ENCODE measurements at places on chromosomes 16 and 17. TPM values are rescaled to one million over a fixed set of nuclear protein-coding genes. Genes with fewer than 3 reads are reported as not detected.

Gene METTL9
- 88.6 TPM for total RNA-seq

Gene SDK2
- total RNA-seq = 38.5 TPM

Gene HIGD1B
- total RNA-seq = not detected

Gene KCNH6
- total RNA-seq = not detected

Gene TBX4
- not detected for total RNA-seq

Gene DCTPP1
- total RNA-seq = 26.4 TPM

Gene KRT27
- total RNA-seq = not detected

Gene RAI1
- total RNA-seq = 24.0 TPM

Gene KREMEN2
- total RNA-seq = not detected

Gene TMEM235
- not detected for total RNA-seq

Gene CLEC18B
- 1.6 TPM for total RNA-seq

Gene CLEC18A
- 3.5 TPM for total RNA-seq

Gene NPIPB6
- 3.4 TPM for total RNA-seq

Gene SLC6A4
- total RNA-seq = not detected

Gene TMED6
- 0.38 TPM for total RNA-seq

Gene GNGT2
- not detected for total RNA-seq

Gene KRTAP17-1
- total RNA-seq = not detected

Gene DDX5
- total RNA-seq = 582 TPM

Gene CDIPT
- 79.7 TPM for total RNA-seq

Gene NKD1
- total RNA-seq = 8.0 TPM

Gene IFT20
- 70.2 TPM for total RNA-seq

Gene CDH13
- 45.1 TPM for total RNA-seq

Gene KRT20
- not detected for total RNA-seq

Gene SPHK1
- 5.8 TPM for total RNA-seq

Gene GAST
- total RNA-seq = not detected

Gene DOC2A
- not detected for total RNA-seq

Gene C17orf100
- total RNA-seq = 2.0 TPM

Gene SOX15
- total RNA-seq = 0.32 TPM

Gene GLYR1
- total RNA-seq = 78.7 TPM

Gene ETV4
- total RNA-seq = 1.1 TPM

Gene NQO1
- 68.8 TPM for total RNA-seq

Gene RAB40B
- total RNA-seq = 16.7 TPM

Gene CCL17
- total RNA-seq = not detected

Gene SLC5A10
- not detected for total RNA-seq

Gene RNU2-1
- 3,390 TPM for total RNA-seq

Gene ARHGAP44
- 6.6 TPM for total RNA-seq

Gene C17orf58
- total RNA-seq = 10.9 TPM

Gene KRTAP3-3
- not detected for total RNA-seq

Gene CCL4L2
- total RNA-seq = not detected
